Jurkat, Clone E6-1 (cell line): ENCODE measurements at places on chromosomes 12 and 14.

GRCh38 chr14:55458800-55459515 is 18.5 kb upstream of the TBPL2 start:
- no peak for DNase-seq

DNA sequence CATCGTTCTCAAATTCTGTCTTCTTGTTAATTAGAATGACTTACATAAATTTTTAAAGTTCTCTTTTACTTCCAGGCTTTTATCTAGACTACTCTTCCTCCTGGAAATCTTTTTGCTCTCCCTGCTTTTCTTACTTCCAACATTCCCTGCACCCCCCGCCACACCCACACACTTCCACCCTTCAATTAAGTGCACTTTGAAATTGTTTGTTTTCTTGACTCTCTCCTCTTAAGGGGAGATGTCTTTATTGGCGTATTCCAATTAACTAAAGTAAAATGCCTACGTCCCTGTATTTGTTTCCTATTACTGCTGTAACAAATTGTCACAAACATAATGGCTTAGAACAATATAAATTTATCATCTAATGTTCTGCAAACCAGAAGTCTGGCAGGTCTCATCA is 125.2 kb upstream of the KRR1 start:
- DNase-seq = no peak

DNA sequence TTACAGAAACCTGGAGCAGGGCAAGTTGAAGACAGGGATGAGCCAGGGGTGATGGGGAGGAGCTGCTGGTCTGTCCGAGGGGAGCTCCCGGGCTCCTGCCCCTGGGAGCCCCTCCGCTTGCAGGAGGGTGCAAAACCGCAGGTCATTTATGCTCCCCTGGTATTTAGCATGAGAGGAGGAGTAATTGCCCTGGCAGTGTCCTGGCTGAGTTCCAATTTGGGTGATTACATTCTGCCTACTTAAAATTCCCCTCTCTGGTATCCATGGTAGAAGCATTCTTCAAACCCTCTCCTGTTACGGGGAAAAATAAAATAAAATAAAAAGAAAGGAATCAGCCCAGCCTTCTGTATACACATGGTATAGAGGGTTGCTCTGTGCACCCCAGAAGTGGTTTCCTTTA is 61.7 kb upstream of the VRK1 start:
- DNase-seq = no peak

GRCh38 chr14:28766469-28766955 is at the start of gene FOXG1:
Gene FOXG1 (plus strand): TSS chr14:28766787. CDS start chr14:28767280, 493 bp downstream.
- DNase-seq = no peak
